Omental fat pad (tissue), 4 donors: ENCODE measurements at places on chromosomes 5 and 9.

- DNase-seq: no peak
Observed at GRCh38 chr5:102922799-102923477, 167.8 kb downstream of the PAM start.

DNA sequence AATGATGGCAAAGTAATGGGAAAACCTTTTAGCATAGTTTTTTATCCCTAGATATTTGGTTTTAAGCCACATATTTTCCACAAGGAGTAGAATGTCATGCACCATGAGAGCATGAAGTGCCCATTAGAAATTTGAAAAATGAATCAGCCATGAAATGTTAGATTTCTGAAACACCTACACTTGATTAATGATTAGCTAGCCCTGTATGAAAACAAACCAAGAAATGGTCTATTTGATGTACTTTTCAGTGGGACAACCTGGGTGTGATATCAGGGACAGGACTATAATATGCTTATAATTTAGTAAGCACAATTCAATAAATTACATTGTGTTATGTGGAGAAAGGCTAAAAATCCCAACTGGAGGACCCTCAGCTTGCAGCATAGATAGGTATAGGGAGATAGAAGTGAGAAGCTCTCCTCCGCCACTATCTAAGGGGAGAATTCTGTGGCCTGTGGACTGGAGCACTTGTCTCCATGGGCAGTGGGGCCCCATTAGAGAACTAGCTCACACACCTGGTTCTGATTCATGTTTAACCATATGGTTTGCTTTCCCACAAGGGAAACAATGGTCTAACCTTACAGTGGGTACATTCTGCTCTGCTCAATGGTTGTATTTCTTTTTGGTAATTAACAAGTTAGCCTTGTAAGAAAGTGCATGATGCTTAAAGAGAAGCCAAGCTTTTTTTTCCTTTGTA is 35.2 kb downstream of the NUP214 start:
- no peak for DNase-seq

DNA sequence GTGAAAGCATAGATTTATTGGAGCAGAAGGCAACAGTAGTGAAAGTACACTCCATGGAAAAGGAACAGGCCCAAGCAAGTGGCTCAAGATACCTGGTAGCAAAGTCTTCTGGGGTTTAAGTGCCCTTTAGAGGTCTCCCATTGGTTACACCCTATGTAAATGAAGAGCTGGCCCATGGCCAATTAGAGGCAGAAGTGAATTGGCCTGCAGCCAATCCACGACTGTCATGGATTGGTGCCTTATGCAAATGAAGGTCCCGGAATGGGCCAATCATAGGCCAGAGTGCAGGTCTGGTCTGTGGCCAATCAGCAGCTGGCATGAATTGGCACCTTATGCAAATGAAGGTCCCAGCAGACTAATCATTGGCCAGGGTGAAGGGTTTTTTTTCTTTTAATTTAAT is 64.2 kb upstream of the PCSK5 start:
- no peak for DNase-seq

GRCh38 chr9:32596096-32596865 is 23.3 kb upstream of the NDUFB6 start:
- no peak for DNase-seq

GRCh38 chr9:124590889-124591641 is 83.9 kb upstream of the NR5A1 start:
- no peak for DNase-seq

- no peak for DNase-seq
Observed at GRCh38 chr5:147534172-147534951, 24.5 kb upstream of the DPYSL3 start.

- no peak for DNase-seq
Observed at GRCh38 chr5:76393035-76393680, 9.9 kb upstream of the IQGAP2 start.

DNA sequence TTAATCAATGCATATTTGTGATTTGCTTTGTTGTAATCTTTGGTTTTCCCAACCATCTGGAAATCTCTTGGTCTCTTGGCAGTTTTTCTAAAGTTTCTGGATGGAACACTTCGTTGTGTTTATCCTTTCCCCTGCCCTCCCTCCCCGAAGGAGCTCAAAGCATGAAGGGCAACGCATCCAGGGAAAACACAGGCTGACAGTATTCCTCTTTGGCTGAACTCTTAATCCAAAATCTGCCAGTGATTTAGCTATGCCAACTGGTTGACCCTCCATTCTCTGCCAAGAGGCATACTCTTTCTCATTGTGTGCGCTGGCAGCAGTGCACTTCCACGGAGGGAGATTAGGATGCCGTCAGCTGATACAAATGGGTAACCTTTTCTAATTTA is 20.5 kb downstream of the ZBTB34 start:
- no peak for DNase-seq

GRCh38 chr9:33379666-33380389 is 22.5 kb downstream of the AQP7 start:
- DNase-seq: no peak

DNA sequence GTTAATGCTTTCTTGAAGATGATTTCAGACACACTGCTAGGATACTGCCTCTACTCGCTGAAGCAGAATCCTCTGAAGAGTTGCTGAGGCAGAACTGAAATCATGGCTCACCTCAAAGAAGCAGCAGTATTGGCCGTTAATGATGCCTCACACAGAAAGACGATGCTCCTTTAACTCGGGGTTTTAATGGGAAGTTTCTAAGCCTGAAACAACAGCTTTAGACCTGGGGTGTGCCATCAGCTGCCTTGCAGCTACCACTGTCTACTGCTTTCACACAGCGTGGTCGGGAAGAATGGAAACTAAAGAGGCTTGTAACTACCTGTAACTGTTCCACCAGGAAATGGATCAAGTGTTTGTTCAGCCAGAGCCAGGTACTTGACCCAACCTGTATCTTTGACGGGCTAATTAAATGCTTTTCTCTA is at the start of gene CTXN3:
CTXN3 (plus strand) TSS at position 65 of the 422 bp plus-strand sequence. CDS start 8,440 bp downstream, outside the sequence.
- DNase-seq: no peak

- no peak for DNase-seq
Observed at GRCh38 chr9:111148052-111149017, 110.1 kb upstream of the LPAR1 start.

GRCh38 chr9:86202338-86202882 is 57.0 kb downstream of the C9orf153 start:
- no peak for DNase-seq

- DNase-seq: no peak
Observed at GRCh38 chr5:43268188-43268820, 44.9 kb downstream of the HMGCS1 start.

- no peak for DNase-seq
Observed at GRCh38 chr5:23419115-23419514, 88.3 kb upstream of the PRDM9 start.

GRCh38 chr9:7912037-7912535 is 112.5 kb upstream of the DMAC1 start:
- DNase-seq: no peak

DNA sequence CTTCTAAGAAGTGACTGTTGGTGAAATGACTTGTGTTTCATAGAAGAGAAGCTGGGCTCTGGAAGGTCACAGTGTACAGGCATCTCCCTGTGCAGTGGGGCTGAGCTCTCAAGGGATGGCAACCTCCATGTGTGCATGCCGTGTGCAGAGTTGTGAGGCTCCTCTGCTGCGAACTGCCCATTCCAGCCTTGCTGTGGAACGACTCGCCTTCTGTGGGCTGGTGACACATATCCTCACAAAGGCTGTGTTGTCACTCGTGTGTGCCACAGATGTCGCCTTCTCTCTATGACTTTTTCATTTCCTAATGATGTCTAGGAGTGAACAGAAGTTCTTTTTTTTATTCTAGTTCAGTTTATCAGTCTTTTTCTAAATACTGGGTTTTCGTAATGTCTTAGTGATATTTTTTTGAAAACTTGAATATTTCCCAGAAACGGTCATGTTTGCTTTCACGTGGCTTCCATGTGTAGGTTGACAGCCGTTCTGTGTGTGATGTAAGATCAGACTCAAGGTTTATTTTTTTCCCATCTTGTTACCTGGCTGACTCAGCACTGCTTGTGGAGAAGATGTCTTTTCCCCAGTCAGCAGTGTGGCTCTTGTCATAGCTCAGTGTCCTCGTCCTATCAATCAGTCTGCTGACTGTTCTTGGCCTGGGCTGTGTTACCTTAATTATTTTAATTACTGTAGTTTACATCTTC is 57.3 kb upstream of the CACNA1B start:
- no peak for DNase-seq

- DNase-seq: no peak
Observed at GRCh38 chr5:153968761-153969562, 69.7 kb downstream of the FAM114A2 start.

DNA sequence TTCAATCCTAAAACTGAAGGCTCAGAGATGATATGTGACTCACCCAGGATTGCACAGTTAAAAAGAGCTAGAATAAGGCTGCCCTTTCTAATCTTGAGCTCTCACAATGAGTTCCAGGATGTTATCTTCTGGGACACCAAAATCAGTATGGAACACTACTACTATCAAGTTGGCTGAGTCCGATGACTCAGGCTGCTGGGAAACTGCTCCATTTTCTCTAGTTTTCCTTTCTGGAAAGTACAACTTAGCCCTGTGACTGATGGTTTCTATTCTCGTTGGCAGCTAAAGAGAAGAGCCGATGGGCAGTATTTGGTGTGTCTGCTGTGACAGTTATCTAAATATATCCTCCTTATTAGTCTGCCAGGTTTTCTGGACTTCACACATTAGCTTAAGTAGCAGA is 37.9 kb upstream of the DPYSL3 start:
- DNase-seq: no peak

- DNase-seq: no peak
Observed at GRCh38 chr5:135379046-135379654, 19.9 kb downstream of the MACROH2A1 start.

- DNase-seq: no peak
Observed at GRCh38 chr5:35331956-35332950, 102.0 kb upstream of the PRLR start.

DNA sequence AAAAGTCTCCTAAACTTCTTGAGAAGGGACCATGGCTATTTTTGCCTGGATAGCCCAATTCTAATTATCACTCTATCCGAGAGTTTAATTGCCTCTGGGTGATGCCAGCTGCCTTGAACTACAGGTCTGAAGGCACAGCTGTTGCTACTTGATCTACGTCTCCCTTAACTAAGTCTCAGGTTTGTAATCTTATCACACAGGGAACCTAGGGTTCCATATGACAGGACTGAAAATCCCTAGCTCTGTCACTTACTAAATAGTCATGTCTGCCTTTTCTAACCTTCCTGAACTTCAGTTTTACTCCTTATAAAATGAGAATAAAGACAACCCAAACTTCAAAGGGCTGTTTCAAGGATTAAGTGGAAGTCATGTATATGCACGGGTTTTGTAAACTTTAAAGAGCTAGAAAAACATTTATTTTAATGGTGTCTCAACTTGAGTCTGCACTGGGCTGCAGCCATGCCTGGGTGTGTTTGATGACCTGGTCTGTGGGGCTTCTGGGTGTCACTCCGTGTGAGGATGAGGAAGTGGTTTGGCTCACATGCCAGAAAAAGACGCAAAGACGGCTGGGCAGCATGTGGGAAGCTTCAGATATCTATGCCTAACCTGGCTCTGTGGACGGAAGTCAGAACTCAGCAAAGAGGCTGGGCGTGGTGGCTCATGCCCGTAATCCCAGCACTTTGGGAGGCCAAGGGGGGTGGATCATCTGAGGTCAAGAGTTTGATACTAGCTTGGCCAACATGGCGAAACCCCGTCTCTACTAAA is 129.3 kb upstream of the SLC44A1 start:
- DNase-seq: no peak

DNA sequence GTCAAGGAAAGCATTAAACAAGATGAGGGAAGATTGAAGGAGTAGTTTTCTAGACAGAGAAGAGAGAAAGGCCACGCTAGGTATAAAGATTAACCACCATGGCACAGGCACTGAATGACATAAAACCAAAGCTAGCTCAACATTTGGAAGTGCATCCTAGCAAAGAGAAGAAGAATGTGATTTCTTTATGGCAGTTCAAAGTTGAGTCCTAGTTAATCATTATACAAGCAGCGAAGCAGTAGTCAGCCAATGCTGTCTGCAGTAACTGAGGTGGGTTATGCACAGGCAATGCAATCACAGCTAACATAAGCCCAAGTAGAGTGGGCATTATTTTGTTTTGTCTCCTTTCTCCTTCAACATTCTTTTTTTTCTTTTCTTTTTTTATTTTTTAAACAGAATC is 24.0 kb upstream of the ANKRD31 start:
- DNase-seq: no peak

- DNase-seq: no peak
Observed at GRCh38 chr5:43078956-43079355, 38.8 kb upstream of the ANXA2R start.

DNA sequence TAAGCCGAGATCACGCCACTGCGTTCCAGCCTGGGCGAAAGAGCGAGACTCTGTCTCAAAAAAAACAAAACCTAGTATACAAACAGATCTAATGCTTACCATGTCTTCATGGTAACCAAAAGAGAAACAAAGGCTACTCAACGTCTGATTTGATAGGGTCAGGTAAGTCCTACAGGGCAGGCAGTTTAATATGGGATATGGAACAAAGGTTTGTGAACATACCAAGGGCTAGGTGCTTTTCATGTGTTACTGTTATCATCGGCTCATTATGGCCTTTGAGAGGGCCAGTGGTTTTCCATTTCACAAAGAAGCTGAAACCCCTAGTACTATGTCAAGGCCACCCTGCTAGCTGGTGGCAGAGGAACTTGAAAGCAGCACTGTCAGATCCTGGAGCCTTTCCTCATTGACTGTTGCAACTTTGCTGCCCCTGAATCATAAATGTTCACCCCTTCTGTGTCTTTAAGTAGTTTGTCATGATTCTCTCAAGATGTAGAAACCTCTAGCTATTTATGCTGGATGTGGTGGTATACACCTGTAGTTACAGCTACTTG is 5.1 kb downstream of the IQGAP2 start:
- no peak for DNase-seq

DNA sequence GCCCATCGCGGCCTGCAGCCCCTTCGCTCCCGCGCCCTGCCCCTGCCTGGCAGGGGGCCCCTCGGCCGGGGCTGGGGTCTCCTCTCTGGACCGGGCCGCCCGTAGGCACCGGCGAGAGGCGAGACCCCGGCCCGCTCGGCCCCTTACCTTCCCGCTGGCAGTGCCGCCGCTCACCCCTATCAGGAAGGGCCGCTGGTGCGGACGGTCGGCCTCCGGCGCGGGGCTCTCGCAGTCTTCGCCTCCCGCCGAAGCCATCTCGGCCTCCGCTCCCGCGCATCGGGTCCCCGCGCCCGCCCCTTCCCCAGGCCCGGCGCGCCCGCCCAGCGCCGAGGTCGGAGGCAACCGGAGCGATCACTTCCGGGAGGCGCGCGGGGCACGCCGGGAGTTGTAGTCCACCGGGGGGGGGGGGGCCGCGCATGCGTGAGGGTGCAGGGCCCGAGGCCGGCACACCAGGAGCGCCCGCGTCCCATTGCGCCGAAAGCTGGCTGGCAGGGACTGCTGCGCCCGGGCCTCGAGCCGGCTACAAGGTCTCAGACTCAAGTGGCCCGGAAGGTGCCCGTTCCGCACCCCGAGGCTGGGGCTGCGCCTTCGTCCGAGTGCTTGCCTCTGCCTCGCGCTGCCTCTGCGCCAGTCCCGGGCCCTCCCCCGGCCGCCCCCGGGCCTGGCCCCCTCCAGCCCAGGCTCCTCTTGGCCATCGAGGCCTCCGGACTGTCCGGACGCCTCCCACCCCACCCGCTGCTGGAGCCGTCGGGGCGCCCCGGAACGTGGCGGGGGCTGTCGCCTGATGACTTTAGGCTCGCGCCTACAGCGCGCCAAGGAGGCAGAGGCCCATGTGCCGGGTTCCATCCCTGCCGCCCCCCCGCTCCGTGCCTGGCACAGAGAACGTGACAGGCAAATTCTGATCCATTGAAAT is at the start of gene UCK1:
UCK1 (minus strand) TSS at position 344 of the 913 bp plus-strand sequence; CDS start at position 255, 89 bp downstream.
- DNase-seq: peak; percentile 34
